ENCODE measurements at places on chromosomes 1 and 21.
A peak's percentile ranks its signal among the peaks of the same experiment; 100 is the strongest.

GRCh38 chr1:9653491-9654050 is 2.0 kb downstream of the PIK3CD start:
- peak; percentile 40 for DNase-seq

- no peak for DNase-seq
Observed at GRCh38 chr1:156498432-156499193, 2.0 kb downstream of the MEF2D start.

DNA sequence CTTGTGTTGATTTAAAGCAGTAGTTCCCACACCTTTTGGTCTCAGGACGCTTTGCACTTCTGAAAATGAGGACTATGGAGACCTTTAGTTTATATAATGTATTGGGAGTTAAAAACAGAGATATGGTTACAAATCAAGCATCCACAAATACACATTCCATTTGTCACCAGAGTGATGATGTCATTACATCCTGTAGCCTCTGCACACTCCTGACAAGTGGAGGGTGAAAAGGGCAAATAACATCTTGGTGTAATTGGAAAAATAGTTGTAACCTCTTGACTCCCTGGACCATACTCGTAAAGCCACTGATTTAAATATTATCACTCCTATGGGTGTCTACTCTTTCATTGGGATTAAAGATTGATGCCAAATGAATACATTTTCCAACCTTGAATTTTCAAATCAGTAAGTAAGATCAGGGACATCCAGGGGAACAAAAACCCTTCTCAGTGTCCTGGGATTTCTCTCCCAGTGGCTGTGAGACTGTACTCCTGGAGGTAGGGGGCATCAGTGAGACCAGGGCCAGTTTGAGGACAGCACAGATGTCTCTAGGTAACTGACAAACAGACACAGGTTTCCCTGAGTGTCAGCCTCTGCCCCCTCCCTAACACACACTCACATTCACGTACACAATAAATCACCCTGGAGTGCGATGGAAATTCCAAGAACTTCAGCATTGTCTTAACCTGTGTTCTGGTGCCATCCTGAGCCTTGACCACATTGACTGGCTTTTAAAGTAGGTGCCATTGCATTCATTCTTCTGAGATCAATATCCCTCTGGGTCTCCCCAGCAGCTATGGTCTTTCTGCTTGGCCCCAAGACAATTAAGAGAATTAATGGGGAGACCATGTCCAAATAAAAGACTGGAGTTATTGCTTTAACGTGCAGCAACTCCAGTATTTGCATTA is 63.0 kb downstream of the NR5A2 start:
- no peak for DNase-seq

DNA sequence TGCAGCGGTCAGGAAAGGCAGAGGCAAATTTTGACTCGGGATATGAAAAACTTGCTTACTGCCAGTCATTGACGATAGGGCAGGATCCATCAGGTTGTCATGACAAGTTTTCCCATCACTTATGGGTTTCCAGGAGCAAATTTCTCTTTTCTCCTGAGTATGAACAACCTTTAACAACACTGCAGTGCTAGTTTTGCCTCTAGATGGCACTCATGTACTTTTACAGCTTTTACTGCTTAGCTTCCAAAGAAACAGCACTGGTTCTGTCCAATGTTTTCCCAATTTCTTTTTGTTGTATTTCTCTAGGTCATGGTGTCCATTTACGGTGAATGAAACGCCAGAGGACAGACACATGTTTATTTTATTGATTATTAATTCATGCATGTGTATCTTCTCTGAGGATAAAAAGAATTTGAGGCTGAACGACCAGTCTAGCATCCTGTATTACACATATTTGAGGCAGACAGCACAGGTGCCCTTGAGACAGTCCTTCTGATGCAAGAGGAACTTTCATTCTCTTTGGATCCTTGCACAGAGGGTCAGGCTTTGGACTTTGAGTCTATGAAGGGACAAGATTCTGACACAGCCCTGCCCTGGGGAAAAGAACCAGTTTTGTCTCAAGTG is 112.3 kb upstream of the TRABD2B start:
- DNase-seq: peak; percentile 14

GRCh38 chr21:24369746-24370145 is 1237.5 kb downstream of the MRPL39 start:
- no peak for DNase-seq

DNA sequence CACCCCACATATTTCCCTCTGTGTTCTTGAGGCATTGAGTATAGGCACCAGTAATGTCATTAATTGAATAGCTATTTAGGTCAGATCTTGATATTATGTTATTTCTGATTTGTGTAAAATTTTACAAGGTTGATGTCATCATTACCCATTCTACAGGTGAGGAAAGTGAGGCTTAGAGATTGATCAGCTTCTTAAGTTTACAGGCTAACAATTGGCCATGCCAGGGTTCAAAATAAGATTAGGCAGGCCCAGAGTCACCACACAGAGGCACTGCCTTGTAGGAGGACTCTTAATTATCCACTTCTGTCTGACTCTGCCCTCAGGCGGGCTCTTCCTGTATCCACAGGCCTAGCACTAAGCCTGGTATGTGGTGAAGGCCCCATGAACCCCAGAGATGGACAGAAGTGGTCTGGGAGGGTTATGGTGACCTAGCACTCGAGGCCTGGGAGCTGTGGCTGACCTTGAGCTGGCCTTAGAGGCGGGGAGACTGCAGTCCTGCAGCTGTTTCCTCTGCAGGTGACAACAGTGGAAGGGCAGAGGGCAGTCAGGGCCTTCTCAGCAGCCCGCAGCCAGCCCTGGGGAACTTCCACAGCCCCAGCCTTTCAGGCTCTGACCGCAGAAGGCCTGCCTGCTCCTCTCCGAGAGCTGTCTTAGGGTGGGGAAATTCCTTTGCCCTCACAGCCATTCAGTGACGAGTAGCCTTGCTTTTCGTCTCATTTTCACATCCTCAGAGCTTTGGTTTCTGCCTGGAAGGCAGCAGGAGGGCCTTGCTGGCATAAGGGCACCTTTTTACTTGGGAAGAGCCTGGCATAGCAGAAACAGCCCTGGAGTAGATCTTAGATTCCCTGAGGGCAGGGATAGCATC is 12.2 kb downstream of the ZDHHC18 start:
- peak; percentile 82 for DNase-seq

DNA sequence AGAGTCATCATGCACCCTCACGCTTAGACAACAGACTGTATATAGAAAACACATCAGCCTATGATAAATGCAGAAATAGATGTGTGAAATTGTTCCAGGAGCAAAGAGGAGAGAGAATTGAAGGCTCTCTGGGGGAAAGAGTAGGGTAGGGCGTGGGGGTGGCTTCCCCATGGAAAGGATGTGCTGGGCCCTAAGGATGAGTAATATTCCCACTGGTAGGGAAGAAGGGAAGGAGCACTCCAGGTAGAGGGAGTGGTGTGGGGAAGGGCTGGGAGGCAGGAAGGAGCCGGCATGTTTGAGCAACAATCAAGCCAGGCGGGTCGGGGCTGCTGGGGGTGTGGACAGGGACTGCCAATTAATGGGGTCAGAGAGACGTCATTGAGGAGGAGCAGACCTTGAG is 10.1 kb upstream of the DISP3 start:
- DNase-seq: no peak

- no peak for DNase-seq
Observed at GRCh38 chr1:151827853-151828252, 3.7 kb downstream of the RORC start.

DNA sequence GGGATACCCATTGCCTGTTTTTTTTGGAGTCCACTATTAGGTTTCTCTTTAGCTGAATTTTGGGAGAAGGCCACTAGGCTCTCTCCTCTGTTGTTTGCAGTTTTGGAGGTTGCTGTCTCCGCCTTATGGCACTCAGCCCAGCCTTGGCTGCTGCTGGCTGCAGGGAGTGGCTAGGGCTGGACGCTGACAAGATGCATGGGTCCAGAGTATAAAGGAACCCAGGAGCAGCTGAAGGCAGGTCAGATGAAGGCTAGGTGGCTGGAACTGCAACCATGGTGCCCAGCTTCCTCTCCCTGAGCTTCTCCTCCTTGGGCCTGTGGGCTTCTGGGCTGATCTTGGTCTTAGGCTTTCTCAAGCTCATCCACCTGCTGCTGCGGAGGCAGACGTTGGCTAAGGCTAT is at the start of gene CYP4B1:
CYP4B1 (plus strand) TSS at position 237 of the 400 bp plus-strand sequence; CDS start at position 273, 36 bp downstream.
- no peak for DNase-seq

- no peak for DNase-seq
Observed at GRCh38 chr1:2136386-2137235, 58.0 kb downstream of the FAAP20 start.

- DNase-seq: no peak
Observed at GRCh38 chr21:41365377-41366107, 3.7 kb downstream of the MX2 start.

- DNase-seq: peak; percentile 9
Observed at GRCh38 chr1:53390261-53390660, 62.4 kb upstream of the LRP8 start.

- no peak for DNase-seq
Observed at GRCh38 chr1:97271916-97272788, 550.6 kb downstream of the PTBP2 start.

GRCh38 chr21:37421306-37421705 is 54.7 kb downstream of the DYRK1A start:
- no peak for DNase-seq

DNA sequence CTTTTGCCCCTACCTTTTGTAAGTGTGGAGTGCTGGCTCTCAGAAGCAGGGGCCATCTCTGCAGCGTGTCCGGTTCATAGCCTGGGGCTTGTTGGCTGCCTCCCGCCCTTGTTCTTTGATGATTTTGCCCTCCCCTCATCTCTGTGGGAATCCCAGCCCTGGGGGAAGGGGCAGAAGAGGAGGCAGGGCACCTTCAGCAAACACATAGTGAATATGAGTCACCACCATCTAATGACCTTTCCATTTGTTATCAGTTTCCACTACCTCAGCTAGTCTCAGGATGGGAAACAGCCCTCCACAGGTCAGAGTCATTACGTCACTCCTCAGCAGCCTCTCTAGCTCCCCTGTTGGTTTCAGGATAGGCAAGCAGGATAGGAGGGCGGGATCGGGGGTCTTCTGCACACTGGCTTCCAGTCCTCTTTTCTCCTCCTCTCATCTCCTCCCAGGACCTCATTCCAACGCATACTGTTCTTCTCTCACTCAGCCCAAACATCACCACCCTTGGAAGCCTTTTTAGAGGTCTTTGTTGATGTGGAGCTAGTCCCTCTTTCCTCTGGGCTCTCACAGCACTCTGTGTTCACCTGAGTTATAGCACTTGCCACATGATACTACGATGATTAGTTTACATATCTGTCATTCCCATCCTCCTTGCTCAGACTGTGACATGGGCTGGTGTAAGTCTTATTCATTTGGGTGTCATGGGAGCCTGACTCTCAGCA is 15.8 kb downstream of the GADD45A start:
- no peak for DNase-seq

GRCh38 chr1:86596224-86596623 is 49.3 kb downstream of the CLCA4 start:
- no peak for DNase-seq

GRCh38 chr1:232726048-232726779 is 79.0 kb upstream of the MAP10 start:
- DNase-seq: no peak

DNA sequence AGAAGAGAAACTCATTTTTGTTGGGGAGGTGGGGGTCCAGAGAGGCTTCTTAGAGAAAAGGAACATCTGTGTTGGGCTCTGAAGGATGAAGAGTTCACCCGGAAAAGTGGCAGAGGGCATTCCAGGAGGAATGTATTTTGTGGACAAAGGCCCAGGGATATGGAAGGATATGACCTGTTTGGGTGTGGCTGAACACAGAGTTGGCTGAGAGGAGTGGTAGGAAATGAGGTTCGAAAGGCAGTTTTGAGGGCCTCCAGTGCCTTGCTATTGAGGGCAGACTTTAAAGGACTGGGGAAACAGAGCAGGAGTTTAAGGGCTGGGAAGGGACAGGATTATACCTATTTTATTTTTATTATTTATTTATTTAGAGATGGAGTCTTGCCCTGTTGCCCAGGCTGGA is 27.3 kb upstream of the WASF2 start:
- DNase-seq: no peak

- DNase-seq: no peak
Observed at GRCh38 chr21:43779660-43780059, 3.6 kb upstream of the CSTB start.

- DNase-seq: peak; percentile 72
Observed at GRCh38 chr1:234605983-234606783, 3.8 kb downstream of the IRF2BP2 start.

- DNase-seq: no peak
Observed at GRCh38 chr1:26474818-26475217, 2.6 kb downstream of the HMGN2 start.

- no peak for DNase-seq
Observed at GRCh38 chr1:74673351-74674111, at the start of gene ERICH3. Gene ERICH3, minus strand, starts transcription at chr1:74673792. Its CDS starts 273 bp downstream, at chr1:74673519.

GRCh38 chr1:179030683-179031082 is 5.0 kb downstream of the FAM20B start:
- no peak for DNase-seq

DNA sequence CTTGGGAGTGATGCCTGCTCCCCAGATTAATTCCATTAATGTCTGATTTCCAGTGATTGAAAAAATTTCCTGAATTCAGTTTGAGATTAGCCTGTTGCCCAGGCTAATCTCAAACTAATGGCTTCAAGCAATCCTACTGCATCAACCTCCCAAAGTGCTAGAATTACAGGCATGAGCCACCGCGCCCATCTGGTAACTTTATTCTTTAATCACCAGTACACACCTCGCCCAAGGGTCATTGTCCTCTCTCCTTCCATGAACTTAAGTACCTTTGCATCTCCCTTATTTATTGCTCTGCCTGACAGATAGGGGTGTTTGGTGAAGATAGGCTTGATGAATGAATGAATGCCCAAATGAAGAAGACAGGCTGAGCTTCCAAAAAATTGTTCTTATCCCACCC is 366.5 kb downstream of the SIPA1L2 start:
- DNase-seq: no peak

GRCh38 chr1:1614204-1614953 is 921 bp upstream of the MIB2 start:
- DNase-seq: peak; percentile 68
